ENCODE measurements at places on chromosomes 11 and 22.

DNA sequence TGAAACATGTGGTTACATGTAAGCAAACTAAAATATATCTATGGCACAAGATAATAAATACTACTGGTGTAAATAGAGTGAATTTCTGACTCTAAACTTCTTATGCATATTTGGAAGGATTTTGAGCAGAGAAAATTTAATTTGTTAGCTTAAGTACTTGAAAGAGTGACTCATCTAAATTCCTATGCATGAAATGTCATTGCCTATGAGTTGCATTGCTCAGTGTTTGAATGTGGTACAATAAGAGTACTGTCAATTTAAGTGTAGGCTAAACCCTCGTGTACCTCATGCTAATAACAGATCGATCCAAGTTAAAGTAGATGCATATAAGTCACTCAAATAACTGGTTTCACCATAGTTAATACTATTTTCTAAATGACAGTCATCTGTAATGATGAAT, 5.3 kb upstream of the CARD18 start:
- no peak for DNase-seq

DNA sequence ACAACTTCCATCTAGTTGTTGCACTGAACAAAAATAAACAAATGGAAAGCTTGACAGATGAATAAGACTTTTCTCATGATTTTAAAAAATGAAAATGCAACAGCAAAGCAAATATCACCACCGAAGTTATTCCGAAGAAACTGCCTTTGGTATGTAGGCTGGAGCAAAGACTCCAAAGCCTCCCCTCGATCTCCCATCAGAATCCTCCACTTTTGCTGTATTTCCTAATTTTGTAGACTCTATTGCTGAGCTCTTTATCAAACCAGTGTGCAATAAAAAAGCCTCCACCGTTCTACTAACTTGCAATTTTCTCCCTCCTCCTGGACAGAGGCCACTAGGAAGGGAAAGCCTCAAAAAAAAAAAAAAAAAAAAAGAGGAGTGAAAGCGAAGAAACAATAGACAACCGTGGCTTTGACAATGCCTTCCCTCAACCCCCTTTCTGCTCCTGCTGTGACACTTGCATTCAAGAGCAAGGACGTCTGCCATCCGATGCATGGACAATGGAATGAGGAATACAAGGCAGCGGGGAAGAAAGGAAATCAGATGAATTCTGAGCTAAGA, 190.9 kb upstream of the BLID start:
- DNase-seq = no peak

GRCh38 chr11:101848262-101848661, 66.5 kb upstream of the CEP126 start:
- peak; percentile 28 for DNase-seq

- no peak for DNase-seq
Observed at GRCh38 chr11:63855975-63856374, 17.1 kb downstream of the MARK2 start.

DNA sequence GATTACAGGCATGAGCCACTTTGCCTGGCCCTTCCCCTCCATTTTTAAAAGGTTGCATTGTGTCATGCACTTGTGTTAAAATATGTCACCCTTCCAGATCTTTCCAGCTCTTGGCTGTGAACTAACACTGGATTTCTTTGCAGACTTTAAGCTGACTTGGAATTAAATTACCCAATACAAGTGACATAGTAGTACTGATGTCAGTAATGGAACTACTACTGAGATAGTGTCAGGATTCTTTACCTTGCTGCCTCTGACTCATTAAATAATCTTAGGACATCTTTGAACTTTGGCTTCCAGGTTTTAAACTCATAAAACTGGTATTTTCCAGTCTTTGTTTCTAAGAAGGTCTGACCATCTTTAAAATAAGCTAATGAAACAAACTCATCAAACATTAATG, 51.8 kb upstream of the OR4B1 start:
- DNase-seq = no peak

DNA sequence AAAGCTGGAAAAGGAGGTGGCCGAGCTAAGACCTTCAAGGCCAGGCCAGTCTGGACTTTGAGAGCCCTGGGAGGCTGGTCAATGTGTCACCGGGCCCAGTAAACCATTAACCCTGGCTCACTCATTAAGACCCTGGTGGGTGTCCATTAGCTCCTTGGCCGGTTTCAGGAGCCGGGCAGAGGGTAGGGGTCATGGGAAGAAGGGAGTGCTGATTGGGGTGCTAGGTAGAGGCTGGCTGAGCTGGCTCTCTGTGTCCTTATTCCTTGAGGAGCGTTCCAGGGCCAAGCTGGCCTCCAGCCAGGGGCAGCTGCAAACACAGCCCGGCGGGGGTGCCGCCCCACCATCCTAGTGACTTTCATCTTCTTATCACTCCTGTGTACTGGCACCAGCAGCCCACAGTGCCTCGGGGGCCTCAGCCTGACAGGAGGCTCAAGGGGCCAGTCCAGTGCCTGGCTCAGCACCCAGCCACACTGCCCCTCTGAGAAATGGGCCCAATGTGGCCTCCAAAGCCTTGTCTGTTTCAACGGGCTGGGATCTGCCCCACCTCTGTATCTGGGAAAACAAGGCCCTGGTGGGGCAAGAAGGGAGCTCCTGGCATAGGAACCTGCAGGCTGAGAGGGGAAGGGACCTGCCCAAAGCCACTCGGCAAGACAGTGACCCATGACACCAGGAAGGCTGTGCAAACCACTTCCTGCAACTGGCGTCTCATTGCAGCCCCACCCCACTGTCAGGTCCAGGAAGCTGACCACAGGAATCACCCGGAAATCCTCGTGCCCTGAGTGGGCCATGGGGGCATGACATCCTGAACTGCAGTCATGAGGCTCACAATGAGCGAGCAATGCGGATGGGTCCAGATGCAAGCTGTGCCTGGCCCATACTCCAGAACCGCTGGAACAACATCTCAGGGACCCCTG, 15.1 kb upstream of the RGL4 start:
- DNase-seq = peak; percentile 89

DNA sequence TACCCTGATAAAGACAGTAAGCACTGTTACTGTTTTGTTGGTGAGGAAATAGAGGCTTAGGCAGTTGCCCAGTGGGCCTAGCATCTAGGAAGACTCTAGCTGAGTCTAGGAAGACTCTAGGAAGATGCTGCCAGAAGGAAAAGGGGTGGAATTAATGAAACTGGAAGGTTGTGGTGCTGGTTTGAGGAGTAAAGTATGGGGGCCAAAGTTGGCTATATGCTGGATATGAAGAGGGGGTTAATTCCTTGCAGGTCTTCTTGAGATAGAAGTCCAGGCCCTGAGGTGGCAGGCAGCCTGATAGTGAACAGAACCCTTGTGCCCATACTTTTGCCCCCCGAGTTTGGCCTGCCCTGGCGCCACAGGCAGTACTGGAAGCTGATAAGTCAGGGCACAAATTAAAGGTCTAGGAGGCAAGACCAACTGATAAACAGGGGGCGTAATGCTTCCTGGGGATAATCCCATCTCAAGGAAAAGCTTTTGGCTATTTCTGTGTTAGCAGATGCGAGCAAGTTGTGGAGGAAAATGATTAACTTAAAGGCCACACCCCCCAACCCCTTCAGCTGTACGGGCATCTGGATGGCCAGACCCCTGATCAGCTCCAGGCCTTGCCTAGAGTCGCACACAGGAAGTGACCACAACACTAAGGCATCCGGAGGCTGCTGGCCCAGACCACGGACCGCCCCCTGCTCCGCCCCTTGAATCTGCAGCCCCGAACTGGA, 3.1 kb downstream of the ILK start:
- DNase-seq = peak; percentile 68

- DNase-seq = peak; percentile 62
Observed at GRCh38 chr11:65424205-65425104, 1.9 kb downstream of the NEAT1 start.

All from hematopoietic multipotent progenitor cell treated with erythropoietin and hydrocortisone succinate and interleukin-3 and kit ligand, for 8 days (in vitro differentiated cells).